ENCODE measurements at places on chromosomes 12 and 14.

GRCh38 chr14:71321574-71322315 is 414.5 kb downstream of the PCNX1 start:
- DNase-seq = no peak

GRCh38 chr12:42283739-42284138 is 42.2 kb downstream of the ZCRB1 start:
- no peak for DNase-seq

DNA sequence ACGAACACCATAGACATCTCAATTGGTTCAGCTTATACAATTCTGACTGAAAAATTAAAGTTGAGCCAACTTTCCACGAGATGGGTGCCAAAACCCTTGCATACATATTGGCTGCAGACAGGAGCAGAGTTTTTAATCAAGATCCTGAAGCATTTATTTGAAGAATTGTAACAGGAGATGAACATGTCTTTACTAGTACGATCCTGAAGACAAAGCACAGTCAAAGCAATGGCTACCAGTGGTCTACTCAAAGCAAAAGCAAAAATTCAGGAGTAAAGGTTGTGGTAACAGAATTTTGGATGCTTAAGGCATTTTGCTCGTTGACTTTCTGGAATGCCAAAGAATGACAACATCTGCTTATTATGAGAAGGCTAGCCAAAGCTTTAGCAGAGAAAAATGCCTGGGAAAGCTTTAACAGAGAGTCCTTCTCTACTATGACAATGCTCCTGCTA is 20.7 kb downstream of the ZDHHC17 start:
- DNase-seq = no peak

DNA sequence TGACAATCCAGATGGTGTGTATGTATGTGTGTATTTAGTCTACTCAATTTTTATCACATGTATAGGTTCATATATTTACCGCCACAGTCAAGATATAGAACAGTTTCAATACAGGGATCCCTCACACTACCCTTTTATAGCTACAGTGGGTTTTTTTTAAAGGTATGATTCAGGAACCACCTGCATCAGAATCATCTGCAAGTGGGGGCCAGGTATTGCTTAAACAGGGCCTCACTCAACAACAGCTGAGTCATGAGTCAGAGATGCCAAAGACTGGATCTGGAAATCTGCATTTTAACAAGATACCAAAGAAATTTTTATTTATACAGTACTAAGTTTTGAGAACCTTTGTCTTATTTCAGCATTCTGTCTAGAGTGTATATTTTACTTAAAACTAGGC is 117.6 kb downstream of the SLC35F4 start:
- DNase-seq = no peak

DNA sequence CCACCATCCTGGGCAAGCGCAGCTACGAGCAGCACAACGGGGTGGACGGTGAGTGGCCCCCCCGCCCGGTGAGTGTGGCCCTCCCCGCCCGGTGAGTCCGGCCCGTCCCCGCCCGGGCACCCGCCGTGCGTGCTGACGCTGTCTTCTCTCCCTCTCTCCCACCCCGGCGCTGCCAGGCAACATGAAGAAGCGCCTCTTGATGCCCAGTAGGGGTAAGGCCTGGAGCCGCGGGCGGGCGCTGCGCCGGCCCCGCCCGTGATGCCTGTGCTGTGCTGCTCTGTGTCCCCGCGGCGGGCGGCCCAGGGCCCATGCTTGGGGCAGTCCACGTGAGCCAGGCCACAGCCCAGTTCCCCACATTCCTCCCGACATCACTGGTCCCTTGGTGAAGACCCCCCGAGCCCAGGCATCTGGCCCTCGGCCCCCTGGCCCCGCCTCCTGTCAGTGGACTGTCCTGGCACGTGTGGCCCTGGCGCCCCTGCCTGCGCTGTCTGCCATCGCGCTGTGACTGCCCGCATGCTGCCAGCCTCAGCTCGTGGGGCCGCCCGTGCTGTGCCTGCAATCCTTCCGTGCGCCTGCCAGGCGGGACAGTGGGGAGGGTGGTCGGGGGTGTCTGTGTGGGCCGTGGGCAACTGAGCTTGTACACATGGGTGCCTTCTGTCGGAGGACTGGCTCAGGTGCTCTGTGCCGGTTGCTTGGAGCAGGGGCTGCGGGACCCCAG is 7.9 kb upstream of the CRIP2 start:
- peak; percentile 34 for DNase-seq

DNA sequence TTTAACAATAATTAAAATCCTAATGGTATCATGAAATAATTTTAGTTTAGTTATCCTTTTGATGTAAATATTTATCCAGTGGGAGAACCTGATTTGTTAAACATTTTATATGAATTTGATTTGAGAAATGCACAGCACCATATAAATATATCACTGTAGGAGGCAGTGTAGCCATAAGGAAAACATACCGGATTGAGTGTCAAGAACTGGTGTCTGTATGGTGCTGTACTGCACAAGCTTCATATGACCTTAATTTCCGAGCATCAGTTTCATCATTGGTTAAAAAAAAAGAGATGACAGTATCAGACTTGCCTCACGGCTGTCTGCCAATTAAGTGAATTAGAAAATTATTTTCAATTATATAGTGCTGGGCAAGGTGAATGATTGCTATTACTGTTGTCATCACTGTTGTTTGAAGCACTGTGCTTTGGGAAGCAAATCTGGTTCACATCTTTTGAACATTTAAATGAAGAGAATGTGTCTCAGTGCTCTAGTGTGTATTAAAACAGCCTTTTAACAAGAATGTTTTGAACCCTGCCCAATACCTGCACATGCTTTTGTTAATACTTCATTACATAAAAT is 72.1 kb downstream of the TMTC2 start:
- DNase-seq = no peak

DNA sequence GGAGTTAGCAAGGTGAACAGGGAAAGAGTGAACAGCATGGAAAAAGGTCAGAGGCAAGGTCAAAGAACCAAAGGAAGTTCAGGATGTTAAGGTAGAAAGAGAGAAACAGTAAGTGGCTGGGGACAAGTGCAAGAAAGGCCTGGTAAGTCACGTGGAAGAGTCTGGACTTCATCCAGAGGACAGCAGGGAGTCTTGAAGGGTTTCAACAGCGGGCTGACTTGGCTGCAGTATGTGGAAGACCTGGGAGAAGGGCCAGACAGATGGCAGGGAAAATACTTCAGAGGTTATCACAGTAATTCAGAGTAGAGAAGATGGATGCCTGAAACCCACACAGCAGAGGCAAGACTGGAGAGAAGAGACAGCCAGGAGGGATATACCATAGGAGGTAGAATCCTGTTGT is 34.0 kb downstream of the CIT start:
- no peak for DNase-seq

GRCh38 chr14:101917413-101918017 is 46.9 kb upstream of the DYNC1H1 start:
- no peak for DNase-seq

DNA sequence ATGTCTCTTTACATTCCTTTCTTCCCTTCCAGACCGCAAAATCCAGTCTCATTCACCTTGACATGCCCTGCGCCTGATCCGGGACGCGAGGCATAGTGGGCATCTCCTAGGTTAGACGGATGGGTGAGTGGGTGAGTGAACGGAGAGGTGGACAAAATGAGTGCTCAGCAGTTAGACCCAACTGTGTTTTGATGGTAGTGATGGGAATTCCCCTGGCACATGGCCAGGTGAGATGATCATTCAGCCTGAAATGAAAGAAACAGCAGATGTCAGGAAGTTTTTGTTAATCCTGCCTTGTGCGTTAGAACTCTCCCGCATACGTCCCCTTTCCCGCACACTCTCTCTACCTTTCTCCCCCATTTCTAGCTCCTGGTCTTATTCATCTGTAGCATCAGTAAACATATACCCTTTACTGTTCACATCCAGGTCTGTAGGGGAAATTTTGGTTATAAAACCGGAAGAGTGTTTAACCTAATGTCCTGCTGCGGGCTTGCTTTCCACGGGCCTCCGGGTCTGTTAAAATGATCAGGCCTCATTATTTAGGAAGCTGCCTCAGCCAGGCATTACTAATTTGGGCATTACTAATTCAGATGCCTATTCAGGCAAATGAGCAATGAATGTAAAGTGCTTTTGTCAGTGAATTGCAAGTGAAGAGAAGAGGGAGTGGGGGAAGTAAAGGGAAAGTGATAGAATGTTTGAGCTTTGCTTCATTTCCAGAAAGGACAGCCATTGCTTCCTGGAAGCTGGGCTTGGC is 172.8 kb downstream of the ETV6 start:
- no peak for DNase-seq

- DNase-seq = no peak
Observed at GRCh38 chr12:129964826-129965457, 61.1 kb upstream of the TMEM132D start.

GRCh38 chr12:115481141-115481540 is 796.4 kb downstream of the MED13L start:
- no peak for DNase-seq

GRCh38 chr14:63892265-63892664 is 39.5 kb downstream of the SYNE2 start:
- no peak for DNase-seq

DNA sequence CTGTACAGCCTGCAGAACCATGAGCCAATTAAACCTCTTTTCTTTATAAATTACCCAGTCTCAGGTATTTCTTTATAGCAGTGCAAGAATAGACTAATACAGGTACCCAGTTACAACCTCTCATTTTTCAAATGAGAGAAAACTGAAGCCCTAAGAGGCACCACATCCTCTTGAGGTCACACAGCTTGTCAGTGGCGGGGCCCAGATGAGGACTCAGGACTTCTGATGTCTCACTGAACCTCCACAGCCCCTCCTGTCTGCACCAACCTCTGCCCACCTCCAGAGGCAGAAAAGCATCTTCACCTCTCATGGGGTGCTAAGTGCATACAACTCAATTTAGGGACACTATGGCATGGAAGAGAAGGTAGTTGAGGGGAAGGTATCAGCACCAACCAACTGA is 120.7 kb downstream of the CRACR2A start:
- DNase-seq = no peak

GRCh38 chr14:49954171-49954631 is 61.3 kb downstream of the ARF6 start:
- no peak for DNase-seq

DNA sequence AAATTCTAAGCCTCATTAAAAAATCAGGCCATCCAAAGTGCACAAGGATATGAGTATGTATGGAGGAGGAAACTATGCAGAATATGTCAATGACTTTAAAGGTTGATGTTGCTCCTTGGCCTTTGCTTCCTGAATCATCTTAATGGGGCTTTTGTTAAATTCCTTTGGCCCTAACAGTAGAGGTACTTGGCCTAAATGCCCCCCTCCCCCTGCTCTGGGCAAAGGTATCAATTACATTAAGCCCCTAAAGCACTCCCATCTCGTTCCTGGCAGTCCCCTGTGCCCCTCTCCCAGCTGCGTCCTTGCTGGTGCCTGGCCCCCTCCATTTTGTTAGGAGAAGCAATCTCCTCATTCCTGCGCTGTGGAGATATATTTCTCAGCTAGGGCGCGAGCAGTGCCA is 4.8 kb downstream of the COPZ1 start:
- no peak for DNase-seq

GRCh38 chr12:47989666-47990065 is 14.6 kb downstream of the COL2A1 start:
- peak; percentile 34 for DNase-seq

GRCh38 chr12:6465467-6466183 is 4.9 kb downstream of the VAMP1 start:
- no peak for DNase-seq

DNA sequence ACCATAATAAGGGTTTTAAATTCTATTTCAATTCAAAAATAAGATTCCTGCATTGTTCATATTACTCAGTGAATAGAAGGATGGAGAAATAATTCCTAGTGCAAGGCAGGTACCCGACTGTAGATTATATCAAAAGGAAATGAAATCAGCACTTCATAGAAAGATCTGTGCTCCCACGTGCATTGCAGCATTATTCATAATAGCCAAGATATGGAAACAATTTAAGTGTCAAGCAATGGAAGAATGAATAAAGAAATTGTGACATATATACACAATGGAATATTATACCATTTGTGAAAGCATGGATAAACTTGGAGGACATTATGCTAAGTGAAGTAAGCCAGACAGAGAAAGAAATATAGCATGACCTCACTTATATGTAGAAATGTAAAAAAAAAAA is 53.8 kb downstream of the SLC6A15 start:
- DNase-seq = no peak

DNA sequence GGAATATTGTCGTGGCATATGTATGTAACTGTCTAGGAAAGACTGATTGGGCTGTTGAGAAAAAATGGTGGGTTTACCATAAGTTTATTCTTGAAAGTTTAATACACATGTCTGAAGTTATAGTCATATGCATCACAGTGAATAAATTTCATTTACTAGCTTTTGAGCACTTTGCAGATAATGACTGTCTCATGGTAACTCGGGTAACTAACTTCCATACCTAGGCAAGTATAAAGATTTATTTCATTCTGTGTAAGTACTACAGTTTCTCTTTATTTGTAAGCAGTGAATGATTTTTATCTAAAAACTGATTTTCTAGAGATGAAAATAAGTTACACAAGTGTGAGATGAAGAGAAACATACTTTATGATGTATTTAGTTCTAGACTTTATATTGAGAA is 3.0 kb downstream of the USP15 start:
- DNase-seq = no peak

GRCh38 chr14:29749829-29750228 is 177.8 kb downstream of the PRKD1 start:
- no peak for DNase-seq

DNA sequence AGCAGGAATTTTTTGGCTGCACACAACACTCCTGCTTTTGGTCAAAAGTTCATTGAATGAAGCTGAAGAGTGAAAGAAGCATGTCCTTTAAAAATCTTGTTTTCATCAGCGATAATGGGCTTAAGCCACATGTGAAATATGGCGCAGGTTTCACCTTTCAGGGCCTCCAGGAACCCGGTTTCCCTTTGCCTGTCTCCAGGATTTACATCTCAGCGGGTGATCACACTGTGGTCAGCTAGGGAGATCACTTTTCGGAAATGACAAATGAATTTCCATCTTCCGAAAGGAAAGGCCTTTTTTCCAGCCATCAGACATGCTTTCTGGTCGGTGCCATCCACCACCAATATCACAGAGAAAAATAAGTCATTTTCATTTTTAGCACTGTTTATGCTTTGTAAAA is 727.1 kb upstream of the TBX3 start:
- DNase-seq = no peak

DNA sequence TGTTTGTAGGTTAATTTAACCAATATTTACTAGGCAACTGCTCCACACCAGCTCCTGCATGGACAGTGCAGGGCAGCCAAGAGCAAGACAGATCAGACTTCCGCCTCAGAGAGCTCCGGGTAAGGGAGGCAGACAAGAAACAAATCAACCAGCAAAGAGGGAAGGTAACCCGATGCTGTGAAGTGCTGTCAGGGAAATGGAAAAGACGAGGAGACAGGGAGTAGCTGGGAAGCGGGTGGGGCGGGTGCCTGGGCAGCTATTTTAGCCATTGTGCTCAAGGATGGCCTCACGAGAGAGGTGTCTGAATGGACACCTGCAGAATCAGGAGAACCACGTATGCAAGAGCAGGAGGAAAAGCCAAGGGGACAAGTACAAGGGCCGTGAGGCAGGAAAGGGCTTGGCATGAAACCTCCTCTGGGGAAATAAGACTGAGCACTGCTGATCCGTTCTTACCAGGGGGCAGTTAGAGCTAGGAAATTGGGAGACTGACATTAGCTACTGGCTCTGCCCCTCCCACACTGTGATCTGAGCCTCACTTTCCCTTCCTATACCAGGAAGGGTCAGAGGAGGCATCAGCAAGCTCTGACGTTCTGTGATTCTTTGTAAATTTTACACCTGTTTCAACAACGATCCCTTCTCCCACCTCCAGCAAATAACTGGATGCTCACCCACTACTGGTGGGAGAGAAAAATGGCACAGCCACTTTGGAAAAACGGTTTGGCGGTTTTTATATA is 6.5 kb upstream of the TMEM119 start:
- DNase-seq = no peak
